Cerebellar nuclear complex (tissue), 1 donor: ENCODE measurements at places on chromosomes 5 and 9.
A peak's percentile ranks its signal among the peaks of the same experiment; 100 is the strongest.

- no peak for DNase-seq
Measured at GRCh38 chr5:57681942-57682341, 199.3 kb upstream of the ACTBL2 start.

DNA sequence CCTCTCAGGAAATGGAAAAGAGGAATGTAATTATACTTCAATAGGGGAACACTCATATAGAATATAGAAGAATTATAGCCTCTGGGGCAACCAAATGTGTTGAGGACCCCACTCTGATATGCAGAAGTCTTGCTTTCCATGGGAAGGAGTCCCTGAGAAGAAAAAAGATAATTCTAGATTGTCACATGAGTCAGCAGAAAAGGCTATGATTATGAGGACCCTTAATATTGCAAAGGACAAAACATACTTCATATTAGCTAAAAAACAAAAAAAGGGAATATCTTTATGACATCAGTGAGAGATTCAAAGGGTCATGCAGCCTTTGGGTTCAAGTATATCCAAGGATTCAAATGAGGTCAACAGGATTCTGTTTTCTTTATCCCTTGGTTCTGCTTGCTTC is 119.5 kb downstream of the PIK3R1 start:
- DNase-seq = no peak

GRCh38 chr9:95360866-95361265 is 43.4 kb upstream of the FANCC start:
- no peak for DNase-seq

GRCh38 chr9:69824499-69825252 is 4.1 kb downstream of the CFAP95 start:
- DNase-seq = no peak

DNA sequence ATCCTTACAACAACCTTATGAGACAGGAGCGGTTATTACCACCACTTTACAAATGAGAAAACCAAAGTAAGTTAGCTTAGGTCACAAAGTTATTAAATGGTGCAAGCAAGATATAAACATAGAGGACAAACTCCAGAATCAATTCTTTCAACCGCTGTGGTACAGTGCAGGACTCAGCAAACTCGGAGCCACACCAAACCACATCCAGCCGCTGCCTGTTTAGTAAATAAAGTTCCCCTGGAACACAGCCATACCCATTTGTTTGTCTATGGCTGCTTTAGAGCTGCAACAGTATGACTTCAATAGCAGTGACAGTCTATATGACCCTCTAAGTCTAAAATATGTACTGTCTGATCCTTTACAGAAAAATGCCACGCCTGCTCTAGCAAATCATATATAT is 1567.2 kb upstream of the WWC1 start:
- no peak for DNase-seq

- DNase-seq = no peak
Measured at GRCh38 chr9:34517185-34517584, 5.6 kb downstream of the ENHO start.

DNA sequence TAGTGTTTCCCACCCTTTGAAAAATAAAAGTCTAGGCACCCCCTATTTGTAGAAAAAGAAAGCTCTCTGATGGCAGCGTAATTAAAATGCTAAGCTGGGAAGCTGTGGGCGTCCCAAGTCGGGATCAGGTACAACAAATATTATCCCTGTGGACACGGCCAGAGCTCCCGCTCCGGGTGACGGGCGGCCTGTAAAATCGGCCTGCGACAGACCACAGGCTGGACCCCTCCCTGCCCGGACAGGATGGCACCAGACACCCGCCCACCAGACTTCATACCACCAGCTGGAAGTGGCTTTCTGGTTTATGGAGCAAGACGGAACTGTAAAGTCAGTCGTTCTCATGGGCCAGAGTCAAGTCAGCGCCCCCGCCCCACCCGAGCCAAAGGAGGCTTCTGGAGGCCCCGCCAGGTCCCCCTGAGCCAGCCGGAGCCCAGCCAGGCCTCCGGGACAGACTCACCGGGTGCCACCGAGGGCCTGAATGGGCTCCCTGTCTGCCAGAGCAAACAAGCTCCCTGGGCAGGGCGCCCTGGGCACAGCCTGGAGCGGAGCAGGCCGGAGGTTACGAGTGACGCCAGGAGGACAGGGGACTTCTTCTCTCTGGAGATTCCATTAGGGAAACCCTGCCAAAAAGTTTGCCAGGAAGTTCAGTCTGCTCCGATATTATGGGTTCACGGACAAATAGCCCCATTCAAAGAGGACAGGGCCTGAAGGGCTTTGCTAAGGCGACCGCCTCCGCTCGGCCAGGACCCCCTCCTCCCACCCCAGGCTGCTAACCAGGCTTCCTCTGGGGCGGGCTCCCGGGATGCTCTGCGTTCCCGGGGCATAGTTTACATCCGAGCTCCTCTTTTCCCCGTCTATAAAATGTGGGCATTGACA is 173.7 kb downstream of the ERCC6L2 start:
- DNase-seq = no peak

- no peak for DNase-seq
Measured at GRCh38 chr5:125634216-125634835, 788.9 kb upstream of the GRAMD2B start.

- DNase-seq = no peak
Measured at GRCh38 chr9:124513376-124513994, 6.3 kb upstream of the NR5A1 start.

DNA sequence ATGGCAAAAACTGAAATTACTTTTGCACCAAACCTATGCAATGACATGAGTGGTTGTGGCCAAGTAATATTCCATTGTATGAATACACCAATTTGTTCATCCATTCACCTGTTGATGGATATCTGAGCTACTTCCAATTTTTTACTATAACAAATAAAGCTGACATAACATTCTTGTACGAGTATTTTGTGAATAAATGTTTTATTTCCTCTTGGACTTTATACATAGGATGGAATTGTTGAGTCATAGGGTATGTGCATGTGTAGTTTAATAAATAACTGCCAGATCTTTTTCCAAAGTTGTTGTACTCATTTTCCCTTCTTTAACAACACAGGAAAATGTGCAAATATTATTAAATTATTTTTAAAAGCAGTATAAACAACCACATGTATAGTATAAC is 146.1 kb upstream of the ZNF462 start:
- no peak for DNase-seq

- no peak for DNase-seq
Measured at GRCh38 chr9:99555792-99556191, 265.9 kb upstream of the NR4A3 start.

- DNase-seq = no peak
Measured at GRCh38 chr9:134691695-134692572, 50.3 kb downstream of the COL5A1 start.

GRCh38 chr9:81581986-81582385 is 107.4 kb downstream of the TLE1 start:
- DNase-seq = no peak

- no peak for DNase-seq
Measured at GRCh38 chr5:101424530-101425175, 521.6 kb upstream of the ST8SIA4 start.

DNA sequence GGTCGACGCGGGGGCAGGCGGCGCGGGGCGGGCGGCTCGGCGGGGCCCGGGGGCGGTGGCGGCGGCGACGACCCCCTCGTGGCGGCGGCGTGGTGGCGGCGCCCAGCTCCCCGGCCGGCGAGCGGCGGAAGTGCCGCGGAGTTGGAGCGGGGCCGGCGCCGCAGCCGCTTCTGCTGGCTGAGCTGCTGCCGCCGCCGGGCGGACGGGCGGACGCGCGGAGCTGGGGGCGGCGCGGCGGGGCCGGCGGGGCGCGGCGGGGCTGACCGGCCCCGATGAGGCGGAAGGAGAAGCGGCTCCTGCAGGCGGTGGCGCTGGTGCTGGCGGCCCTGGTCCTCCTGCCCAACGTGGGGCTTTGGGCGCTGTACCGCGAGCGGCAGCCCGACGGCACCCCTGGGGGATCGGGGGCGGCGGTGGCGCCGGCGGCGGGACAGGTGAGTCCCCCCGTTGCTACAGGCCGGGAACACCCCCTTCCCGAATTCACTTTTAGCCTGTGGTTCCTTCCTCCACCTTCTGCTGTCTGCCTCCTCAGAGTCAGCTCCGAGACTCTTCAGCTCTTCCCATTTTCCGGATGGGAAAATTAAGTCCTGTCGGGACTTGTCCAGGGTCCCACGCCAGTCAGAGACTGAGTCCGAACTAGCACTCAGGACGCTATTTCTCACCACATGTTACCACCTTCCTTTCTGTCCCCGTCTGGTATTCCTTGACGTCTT is at the start of gene GALNT10:
TSS of gene GALNT10 (plus strand) at position 139 of the 710 bp plus-strand sequence. CDS start at position 273, 134 bp downstream.
- DNase-seq = no peak

DNA sequence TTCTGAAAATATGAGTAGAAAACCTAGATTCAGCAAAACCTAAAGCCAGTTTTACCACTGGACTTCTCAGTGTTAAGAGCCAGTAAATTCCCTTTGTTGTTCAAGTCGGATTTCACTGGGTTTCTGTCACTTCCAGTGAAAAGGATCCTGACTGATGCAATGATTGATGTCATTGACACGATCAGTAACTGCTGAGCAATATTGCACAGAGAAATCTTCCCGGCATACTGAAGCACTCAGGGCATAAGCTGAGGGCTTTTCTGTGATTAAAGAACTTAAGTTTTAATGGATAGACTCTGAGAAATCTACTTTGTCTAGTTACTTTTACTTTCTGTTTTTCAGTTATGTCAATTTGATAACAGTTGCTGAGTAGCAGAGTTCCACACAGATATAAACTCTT is 61.9 kb downstream of the DENND1A start:
- DNase-seq = no peak

DNA sequence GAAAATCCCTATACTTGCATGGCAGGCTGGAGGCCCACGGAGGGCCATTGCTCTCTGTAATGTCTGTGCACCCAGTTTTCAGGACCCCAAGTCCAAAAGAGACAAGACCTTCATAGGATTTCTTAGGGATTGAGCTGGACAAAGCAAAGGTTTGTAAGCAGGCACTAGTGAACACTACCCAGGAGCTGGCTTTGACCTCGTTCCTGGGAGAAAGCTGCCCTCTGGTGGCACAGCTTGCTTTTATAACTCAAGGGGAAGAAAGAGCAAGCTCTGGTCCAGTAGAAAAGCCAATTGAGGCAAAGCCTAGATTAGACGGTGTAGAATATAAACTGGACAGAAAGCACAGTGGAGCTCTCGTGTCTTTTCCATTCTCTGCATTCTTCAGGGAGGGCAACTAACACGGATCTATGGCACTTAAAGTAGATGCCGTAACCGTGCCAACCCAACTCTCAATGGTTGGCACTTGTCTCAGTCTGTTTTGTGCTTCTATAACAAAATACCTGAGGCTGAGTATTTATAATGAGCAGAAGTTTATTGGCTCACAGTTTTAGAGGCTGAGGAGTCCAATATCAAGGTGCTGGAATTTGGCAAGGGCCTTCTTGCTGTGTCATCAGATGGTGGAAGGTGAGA is 7.9 kb downstream of the GABRP start:
- peak; percentile 62 for DNase-seq

DNA sequence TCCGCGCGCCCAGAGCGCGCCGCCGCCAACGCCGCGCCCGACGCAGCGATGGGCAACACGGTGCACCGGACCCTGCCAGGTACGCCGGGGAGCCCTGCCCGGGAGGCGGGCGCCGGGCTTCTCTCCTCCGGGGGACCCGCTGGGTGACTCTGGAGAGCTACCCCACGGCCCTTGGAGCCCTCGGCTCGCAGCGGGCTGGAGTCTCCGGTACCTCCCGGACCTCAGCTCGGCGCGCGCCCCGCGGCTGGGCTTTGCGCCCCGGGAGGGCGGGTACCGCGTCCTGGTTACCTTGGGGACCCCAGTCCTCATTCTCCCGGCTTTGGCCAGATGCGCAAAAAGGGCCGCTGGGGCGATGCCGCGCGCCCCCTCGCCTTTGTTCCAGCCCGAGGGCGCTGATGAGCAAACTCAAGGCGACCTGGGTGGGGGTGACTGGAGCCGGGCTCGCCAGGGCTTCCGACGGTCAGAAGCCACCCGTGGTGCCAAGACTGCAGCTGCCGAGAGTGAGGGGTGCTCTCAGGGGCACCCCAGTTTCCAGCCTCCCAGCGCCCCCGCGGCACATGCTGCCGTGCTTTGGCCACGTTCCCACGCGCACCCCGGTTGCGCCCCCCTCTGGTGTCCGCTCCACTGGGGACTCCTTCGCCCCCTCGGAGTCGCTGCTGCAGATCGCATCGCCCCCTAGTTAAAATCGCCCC is 442 bp downstream of the NEURL1B start:
- DNase-seq = no peak

GRCh38 chr5:55172937-55173686 is at the start of gene CDC20B:
CDC20B (minus strand) TSS chr5:55173177; CDS start chr5:55173000, 177 bp downstream.
- DNase-seq = no peak

DNA sequence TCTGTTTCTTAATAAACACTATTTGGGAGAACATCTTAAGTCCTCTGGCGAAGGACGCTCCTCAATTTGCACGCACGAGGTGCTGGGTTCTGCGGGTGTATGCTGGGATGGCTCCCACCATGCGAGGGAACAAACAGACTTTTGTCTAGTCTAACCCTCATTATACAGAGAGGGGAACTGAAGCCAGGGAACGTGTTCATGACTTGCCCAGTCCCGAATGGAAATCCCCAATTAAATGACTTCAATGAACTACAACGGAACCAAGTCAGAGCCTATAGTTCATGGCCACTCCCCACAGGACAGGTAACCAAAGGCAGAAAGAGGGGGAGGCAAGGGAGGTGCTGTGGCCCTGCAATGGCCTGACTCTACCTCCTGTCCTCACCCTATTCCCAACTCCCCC is 9.3 kb downstream of the TLE1 start:
- no peak for DNase-seq

DNA sequence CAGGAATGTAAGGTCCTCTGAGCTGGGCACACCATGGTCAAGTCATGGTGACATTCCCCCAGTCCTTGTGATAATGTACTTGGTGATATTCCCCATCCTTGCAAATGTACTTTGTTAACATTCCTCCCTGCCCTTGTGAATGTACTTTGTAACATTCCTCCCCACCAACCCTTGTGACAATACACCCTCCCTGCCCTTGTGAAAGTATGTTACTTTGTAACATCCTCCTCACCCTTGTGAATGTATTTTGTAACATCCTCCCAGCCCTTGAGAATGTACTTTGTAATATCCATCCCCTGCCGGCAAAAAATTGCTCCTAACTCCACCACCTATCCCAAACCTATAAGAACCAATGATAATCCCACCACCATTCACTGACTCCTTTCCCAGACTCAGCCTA is 53.3 kb downstream of the RAPGEF6 start:
- DNase-seq = no peak

DNA sequence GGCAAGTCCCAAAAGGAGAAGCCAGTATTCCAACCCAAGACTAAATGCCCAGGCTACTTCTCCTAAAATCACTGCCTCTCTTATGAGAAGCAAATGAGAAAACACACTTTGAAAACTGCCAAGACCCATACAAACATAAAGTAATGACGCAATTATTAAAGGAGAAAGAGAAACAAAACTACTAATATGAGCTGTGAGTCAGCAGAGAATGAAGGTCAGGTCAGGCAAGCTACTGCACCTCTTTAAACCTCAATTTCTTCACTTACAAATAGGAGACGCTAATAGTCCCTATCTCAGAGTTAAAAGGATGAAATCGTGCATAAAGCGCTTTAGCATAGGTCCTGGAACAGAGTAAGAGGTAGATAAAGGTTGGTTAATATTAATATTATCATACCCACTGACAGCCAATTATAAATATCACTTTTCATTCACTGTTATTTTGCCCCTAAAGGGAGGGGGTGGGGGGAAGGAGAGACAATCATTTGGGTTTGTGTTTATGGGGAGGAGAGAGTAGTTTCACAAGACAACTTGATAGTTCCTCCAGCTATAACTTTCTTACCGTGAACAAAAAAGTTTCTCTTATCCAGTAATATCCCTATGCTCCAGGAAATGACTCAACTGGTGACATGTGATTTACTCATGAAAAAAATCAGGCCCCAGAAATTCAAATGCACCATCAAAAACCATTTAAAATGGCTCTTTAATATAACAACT is 3.6 kb downstream of the PSMB7 start:
- DNase-seq = no peak

- no peak for DNase-seq
Measured at GRCh38 chr9:32635362-32635761, at the start of gene TAF1L. TAF1L (minus strand) TSS chr9:32635669; CDS start chr9:32635579, 90 bp downstream.
